ENCODE measurements at places on chromosomes 1 and 21.

DNA sequence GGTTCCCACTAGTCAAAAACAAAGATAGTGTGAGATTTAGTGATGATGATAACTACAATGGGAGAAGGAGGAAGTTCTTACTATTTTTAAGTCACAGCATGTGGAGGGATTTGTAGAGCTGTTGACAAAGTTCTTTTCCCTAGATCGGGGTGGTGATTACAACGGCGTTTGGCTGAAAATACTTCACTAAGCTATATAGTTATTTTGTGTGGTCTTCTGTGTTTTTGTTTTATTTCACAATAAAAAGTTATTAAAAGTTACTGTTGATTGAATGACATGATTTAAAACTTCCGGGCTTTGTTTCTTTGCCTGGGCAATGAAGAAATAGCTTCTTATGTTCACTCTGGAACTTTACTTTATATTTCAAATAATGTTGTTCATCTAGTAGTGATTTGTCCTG, 47.3 kb upstream of the SSX2IP start:
- DNase-seq = no peak

GRCh38 chr1:152623203-152623844, 421 bp upstream of the LCE3A start:
- DNase-seq = no peak

DNA sequence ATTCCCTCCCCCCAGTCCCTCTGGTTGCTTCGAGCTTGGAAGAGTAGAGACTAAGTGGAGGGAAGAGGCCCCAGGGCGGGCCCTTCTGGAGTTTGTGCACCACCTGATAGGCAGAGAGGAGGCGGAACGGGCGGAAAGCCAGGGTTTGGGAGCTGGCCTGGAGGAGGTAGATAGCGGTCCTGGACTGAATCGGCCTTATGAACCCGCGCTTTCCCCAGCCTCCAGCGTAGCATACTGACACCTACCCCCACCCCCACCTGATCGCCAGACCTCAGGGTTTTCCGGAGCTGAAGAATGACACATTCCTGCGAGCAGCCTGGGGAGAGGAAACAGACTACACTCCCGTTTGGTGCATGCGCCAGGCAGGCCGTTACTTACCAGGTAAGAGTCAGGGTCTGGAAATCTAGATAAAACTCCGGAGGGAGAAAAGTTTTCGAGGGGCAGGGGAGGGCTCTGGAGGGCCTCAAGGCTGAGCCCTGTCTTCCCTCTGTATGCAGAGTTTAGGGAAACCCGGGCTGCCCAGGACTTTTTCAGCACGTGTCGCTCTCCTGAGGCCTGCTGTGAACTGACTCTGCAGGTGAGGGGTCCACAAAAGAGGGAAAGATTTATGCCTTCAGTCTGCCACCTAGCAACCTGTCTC, 705 bp downstream of the UROD start:
- DNase-seq = no peak

- no peak for DNase-seq
Observed at GRCh38 chr1:214393086-214393485, 112.1 kb downstream of the SMYD2 start.
